CD4-positive, alpha-beta T cell treated with Interleukin-17A for 4 hours (primary cell): ENCODE measurements at places on chromosomes 7 and 10.

DNA sequence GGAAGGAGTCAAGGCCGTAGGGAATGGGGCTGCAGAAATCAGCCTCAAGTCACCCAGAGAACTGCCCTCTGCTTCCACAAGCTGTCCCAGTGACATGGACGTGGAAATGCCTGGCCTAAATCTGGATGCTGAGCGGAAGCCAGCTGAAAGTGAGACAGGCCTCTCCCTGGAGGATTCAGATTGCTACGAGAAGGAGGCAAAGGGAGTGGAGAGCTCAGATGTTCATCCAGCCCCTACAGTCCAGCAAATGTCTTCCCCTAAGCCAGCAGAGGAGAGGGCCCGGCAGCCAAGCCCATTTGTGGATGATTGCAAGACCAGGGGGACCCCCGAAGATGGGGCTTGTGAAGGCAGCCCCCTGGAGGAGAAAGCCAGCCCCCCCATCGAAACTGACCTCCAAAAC, 50.2 kb upstream of the PDCD4 start:
- no peak for DNase-seq

- no peak for DNase-seq
These were observed 67.1 kb upstream of the RPA3 start for GRCh38 chr7:7785344-7785973.

- no peak for DNase-seq
These were observed 11.5 kb upstream of the TES start for GRCh38 chr7:116198748-116199410.

GRCh38 chr7:158125091-158125490, 462.5 kb downstream of the PTPRN2 start:
- DNase-seq: no peak

- DNase-seq: no peak
These were observed 125.8 kb upstream of the PCBD1 start for GRCh38 chr10:71014021-71014805.
